ENCODE measurements at places on chromosomes 2 and 18.
A peak's percentile ranks its signal among the peaks of the same experiment; 100 is the strongest.

- DNase-seq, result peak; percentile 54
These were observed 61.3 kb downstream of the ATL2 start for GRCh38 chr2:38315707-38316333.

- DNase-seq, result no peak
These were observed 282.1 kb upstream of the TRIB2 start for GRCh38 chr2:12434630-12435098.

DNA sequence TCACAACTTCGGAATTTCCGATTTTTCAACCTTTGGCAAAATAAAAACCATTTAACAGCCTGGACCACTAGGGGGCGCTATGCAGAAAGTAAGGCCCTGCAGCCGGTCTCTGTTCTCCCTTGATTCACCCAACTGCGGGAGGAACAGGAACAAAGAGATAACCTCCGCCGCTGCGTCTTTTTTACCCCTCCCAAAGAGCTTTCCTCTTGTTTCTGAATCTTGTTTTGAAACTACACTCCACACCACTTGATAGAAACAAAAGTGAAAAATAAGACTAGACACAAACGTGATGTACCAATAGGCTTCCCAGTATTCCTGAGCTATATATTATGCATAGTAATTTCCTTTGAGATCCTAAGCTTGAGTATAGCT lies 231.2 kb downstream of the MYO3B start:
- peak; percentile 82 for DNase-seq

GRCh38 chr2:46876741-46877384 lies 38.7 kb downstream of the MCFD2 start:
- DNase-seq, result no peak

- no peak for DNase-seq
These were observed 478.3 kb downstream of the FBXO15 start for GRCh38 chr18:73669297-73669696.

DNA sequence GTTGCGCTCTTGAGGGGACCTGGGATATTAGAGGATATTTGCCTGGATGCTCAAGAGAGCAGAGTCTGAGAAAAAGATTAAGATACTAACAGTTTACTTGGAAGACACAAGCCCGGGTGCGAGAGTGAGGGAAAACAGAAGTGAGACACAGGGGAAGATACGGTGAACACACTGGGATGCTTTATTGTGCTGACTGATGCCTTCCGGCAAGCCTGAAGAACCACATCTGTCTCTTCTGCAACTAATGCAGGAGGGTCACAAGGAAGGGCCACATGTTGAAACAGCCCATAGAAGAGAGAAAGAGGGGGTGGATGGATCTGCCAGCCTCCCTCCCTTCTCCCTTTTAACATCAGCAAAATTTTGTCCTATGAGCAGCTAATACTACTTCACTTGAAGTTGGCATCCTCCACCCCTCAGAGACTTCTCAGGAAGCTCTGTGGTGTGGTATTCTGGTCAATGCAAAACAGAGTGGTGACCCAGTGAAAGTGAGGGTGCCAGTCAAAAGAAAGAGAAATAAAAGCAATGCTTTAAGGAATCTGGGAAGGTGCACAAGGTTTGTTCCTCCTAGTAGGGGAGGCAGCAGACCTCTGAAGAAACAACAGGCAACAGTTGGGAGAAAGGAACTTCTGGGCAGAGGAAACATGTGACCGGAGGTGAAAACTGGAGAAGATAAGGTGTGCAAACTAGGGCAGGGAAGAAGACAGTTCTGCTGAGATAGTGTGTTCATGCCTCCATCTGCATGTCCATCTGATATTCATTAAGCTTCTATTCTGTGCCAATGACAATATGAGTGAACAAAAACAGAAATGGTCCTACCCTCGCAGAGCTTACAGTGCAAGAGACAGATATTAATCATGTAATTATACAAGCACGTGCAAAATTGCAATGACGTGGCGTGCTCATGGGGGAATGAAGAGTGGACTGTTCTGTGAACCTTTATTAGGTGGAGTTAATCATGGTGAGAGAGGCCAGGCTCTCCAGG lies 107.1 kb downstream of the LYPD6B start:
- DNase-seq, result no peak

- DNase-seq, result no peak
These were observed 35.1 kb downstream of the KCNJ13 start for GRCh38 chr2:232741294-232741693.

- no peak for DNase-seq
These were observed 161.5 kb downstream of the NAPG start for GRCh38 chr18:10687161-10687925.

Measured in retina (tissue), 1 donor.